ENCODE measurements at places on chromosomes 1 and 21.

GRCh38 chr1:25994402-25995150, 3.3 kb downstream of the PAFAH2 start:
- no peak for DNase-seq

- DNase-seq = peak; percentile 72
Measured at GRCh38 chr1:117366177-117367045, 838 bp upstream of the MAN1A2 start.

DNA sequence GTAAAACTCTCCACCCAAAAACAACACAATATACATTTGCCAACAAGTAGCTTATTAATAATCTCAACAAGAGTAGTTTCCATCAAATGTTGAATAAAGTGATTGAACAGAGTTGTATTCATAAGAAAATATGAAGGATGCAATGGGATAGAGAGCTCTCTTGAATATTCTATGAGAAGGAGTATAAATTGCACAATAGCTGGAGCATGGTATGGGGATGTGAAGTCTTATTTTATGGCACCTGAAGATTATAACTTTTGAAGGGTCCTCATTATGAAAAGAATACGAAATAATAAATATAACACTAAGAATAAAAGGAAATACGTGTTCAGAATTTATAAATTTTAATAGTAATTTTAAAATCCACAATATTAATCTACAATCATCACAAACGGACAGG, 1415.1 kb downstream of the KCNT2 start:
- DNase-seq = no peak

GRCh38 chr1:172180501-172181285, 239.8 kb upstream of the C1orf105 start:
- DNase-seq = no peak

DNA sequence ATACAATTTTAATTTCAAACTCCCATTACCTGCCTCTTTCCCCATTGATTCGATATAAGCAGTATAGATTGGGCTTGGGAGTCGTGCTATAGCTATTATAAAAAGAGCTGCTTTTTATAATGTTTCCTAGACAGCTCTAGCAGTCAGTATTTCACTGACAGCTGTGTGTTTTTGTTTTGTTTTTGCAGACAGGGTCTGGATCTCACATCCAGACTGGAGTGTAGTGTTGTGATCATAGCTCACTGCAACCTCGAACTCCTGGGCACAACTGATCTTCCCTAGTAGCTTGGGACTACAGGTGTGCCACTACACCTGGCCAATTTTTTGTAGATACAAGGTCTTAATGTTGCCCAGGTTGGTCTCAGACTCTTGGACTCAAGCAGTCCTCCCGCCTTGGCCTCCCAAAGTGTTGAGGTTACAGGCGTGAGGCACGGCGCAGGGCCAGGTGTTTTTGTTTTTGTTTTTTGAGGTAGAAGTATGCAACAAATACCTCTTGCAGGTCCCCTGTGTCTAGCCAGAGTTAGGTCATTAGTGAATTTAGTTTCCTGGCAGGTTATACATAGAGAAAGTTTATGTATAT, 1.7 kb downstream of the NASP start:
- no peak for DNase-seq
